ENCODE measurements at places on chromosomes 13 and 19.

- DNase-seq = no peak
Observed at GRCh38 chr19:18605546-18606280, 886 bp downstream of the CRLF1 start.

DNA sequence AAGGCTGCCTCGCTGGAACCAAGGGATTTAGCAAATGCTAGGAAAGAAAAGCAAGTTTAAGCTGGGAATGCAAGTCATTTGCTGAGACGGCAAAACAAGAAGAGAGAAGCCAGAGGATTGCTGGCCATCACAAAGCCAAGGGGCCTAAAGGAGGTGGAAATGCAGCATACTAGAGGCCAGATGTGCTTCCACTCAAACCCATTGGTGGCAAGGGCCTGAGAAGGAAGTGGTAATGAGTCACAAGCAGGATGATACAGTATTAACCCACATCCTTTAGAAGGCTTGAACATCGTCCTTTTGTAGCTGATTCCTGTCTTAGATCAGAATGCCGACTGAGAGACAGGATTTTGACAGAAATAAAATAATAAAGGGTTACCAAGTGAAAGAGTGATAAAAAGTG is 68.2 kb downstream of the ITGBL1 start:
- DNase-seq = no peak

- no peak for DNase-seq
Observed at GRCh38 chr13:54628383-54628782, 1599.8 kb downstream of the OLFM4 start.

- DNase-seq = no peak
Observed at GRCh38 chr13:27968316-27969081, 616 bp downstream of the CDX2 start.

DNA sequence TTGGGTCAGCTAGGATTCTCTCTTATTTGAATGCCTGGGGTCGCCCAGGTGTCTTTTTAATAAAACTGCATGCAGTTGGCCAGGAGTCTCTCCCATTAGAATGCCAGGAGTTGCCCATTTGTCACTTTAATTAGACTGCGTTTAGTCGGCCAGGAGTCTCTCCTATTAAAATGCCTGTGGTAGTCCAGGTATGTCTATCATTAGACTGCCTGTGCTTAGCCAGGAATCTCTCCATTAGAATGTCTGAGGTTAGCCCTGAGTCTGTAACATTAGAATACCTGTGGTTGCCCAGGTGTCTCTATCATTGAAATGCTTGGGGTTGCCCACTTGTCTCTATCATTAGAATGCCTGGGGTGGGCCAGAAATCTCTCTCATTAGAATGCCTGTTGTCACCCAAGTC is 1470.9 kb downstream of the UQCRFS1 start:
- no peak for DNase-seq

DNA sequence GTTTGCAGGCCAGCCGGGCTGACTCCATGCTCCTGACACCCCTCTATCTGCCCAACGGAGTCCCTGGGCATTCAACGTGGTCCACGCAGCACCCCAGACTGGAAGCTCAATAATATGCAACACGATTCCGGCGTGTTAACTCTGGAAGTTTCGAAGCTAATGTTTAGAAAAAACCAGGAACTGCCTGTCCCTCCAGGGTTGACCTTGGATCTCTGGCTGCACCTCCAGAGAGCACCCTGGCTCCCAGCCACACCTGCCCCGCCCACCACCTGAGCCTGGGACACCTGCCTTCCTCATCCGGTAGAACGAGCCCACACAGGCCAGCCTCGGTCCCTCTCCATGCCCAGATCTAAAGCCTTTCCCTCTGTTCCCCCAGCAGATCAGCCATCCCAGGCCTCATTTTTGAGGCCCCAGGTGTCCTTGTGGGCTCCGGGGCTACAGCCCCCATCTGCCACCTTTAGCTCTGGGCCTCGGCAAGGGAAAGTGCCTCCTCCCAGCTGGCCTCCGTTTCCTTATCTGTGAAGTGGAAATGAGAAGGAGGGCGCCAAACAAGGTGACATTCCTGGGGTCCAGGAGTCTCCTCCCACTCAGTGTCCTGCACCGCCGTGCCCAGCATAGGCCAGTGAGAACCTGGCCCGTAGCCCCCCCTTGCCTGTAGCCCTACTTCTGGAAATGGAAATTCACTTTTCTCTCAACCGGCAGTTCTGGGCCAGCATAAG is 38.7 kb downstream of the KLF2 start:
- no peak for DNase-seq

DNA sequence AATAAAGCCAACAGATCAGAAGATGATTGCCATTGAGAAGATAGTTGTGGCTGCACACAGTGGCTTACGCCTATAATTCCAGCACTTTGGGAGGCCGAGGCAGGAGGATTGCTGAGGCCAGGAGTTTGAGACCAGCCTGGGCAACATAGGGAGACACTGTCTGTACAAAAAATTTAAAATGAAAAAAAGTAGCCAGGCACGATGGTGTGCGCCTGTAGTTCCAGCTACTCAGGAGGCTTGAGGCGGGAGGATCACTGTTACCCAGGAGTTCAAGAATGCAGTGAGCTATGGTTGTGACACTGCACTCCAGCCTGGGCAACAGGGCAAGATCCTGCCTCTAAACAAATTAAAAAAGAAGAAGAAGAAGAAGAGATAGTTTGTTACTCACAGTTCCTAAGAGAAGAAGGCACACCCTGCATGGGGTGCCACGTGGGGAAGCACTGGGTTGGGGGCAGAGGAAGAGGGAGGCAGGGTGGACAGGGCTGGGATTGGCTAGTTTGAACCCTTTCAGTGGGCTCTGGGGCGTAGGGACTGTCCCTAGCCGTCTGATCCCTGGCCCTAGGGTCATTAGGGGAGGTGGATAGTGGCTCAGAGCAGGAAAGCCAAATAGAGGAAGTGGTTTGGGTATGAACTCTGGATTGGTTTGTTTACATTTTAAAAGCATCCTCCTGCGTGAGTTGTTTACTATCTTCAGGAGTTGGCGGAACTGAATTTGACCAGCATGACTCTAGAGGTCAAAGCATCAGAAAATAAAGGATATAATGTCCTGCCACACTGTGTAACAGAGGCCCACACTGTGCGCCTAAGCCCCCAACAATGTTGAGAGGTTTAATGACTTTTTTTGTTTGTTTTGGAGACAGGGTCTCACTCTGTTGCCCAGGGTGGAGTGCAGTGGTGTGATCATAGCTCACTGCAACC is 60.5 kb upstream of the MEDAG start:
- DNase-seq = no peak

DNA sequence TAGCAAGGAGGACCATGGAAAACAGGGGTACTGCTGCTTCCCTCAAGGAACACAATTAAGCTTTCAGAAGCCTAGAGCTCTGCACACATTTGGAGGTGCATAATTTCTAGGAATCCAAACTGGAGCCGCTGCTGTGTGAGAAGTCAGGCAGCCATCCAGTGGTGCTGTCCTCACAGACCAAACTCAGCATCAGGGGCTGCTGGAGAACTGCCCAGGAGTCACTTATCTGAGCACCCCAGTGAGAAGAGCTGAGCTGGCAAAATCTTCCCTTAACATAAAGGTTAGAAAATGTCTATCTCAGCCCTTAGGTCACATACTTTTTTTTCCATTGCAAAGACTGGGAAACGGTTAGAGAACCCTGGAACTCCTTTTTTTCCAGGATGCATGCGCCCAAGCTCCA is 72.8 kb downstream of the ATP7B start:
- DNase-seq = no peak

DNA sequence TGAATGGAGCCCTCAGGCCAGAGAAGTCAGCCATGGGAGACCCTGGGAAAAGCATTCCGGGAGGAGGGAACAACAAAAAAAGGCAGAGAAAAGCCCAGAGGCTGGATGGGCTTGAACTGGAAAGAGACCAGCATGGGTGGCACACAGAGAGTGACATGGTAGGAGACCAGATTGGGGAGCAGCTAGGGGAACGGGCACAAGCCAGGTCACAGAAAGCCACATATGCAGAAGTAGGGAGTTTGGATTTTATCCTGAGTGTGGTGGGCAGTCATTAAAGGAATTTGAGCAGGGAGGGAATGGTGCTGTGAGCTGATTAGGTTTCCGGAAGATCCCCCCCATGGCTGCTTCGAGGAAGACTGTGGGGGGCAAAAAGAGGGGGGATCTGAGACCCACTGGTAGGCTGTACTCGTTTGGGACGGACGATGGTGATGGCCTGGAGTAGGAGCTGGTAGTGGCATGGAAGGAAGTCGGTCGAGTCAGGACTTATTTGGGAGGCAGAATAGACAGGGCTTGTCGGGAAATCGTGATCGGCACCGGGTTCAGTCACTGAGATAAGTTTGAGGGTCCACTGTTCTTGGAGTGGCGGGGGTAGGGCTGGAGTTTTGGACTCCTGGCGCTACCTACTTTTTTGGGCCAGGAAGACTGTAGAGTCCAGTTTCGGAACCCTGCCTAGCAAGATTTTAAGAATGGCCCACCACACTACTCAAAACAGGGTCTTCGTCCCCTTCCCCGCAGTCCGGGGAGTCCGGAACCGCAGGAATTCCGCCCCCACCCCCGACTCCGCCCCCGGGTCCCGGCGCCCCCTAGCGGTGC is 949 bp downstream of the SERTAD1 start:
- no peak for DNase-seq

- DNase-seq = no peak
Observed at GRCh38 chr13:52793515-52794061, 54.0 kb upstream of the CNMD start.
